ENCODE measurements at places on chromosomes 6 and 20.

DNA sequence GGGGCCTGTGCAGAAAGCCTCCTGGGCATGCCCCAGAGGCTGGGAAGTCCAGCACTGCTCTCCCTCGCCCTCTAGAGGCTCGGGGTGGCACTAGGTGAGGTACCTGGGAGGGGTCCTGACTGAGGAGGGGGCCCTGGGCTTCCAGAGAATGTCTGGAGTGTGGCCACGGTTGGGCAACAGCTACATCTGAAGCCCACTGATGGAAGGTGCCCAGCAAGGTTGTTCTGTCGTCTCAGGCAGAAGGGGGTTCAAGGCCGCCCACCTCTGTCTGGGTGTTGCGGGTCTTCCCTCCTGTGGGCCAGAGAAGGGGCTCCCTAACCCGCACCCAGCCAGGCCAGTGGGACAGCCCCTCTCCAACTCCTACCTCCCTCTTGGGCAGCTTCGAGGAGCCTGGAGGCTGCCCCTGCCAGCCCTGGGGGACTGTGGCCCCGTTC, 11.4 kb upstream of the VEGFA start:
- peaks cover 22% of the 10 kb centered on the region for H3K27me3 ChIP-seq
- no peak overlapping the region for H3K4me3 ChIP-seq
- H3K4me1 ChIP-seq: no peaks in the 10 kb centered on the region
- no peaks in the 10 kb centered on the region for H3K36me3 ChIP-seq
- DNase-seq: no peak

- H3K27me3 ChIP-seq: no peaks in the 10 kb centered on the region
- H3K36me3 ChIP-seq: no peaks in the 10 kb centered on the region
- H3K4me3 ChIP-seq: no peak overlapping the region
- no peak for DNase-seq
- H3K4me1 ChIP-seq: no peaks in the 10 kb centered on the region
Observed at GRCh38 chr6:165571721-165572132, 91.3 kb downstream of the PDE10A start.

GRCh38 chr6:137102050-137102848, 57.5 kb upstream of the IL20RA start:
- peaks cover 27% of the 10 kb centered on the region for H3K4me1 ChIP-seq
- DNase-seq: no peak
- H3K27ac ChIP-seq: no peak overlapping the region
- H3K4me3 ChIP-seq: no peak overlapping the region

DNA sequence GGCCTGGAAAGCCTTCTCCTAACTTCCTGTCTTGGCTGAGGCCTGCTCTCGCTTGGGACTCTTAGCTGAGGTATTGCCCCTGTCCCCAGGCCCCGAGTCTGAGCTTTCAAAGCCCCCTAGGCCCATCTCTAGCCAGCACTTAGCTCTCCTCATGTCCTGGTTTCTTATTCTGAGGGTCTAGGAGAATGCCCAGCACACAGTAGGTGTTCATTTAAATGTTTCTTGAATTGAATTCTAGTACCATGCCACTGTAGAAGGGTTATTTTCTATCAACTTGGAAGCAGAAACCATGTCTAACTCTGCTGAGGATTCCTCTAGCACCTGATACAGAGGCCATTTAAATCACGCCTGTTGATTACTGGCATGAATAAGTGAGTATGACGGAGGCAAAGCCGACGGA, 98.5 kb downstream of the VEGFA start:
- peaks cover 2% of the 10 kb centered on the region for H3K36me3 ChIP-seq
- no peak overlapping the region for H3K27ac ChIP-seq
- H3K4me1 ChIP-seq: no peaks in the 10 kb centered on the region
- no peak overlapping the region for H3K4me3 ChIP-seq
- peaks cover 35% of the 10 kb centered on the region for H3K27me3 ChIP-seq
- no peak for DNase-seq

GRCh38 chr20:45798935-45799642, 7.3 kb downstream of the DNTTIP1 start:
- peak; percentile 40 for DNase-seq
- H3K27ac ChIP-seq: no peak overlapping the region
- H3K27me3 ChIP-seq: no peaks in the 10 kb centered on the region
- no peak overlapping the region for H3K4me3 ChIP-seq

- no peak for DNase-seq
- H3K27me3 ChIP-seq: no peaks in the 10 kb centered on the region
- H3K36me3 ChIP-seq: peaks cover 43% of the 10 kb centered on the region
- H3K27ac ChIP-seq: peak overlapping the region; percentile 75
- no peaks in the 10 kb centered on the region for H3K4me1 ChIP-seq
Observed at GRCh38 chr20:32157611-32158010, 48.1 kb downstream of the TM9SF4 start.

GRCh38 chr6:110239526-110240274, 59.5 kb downstream of the CDC40 start:
- no peaks in the 10 kb centered on the region for H3K4me1 ChIP-seq
- peaks cover 4% of the 10 kb centered on the region for H3K36me3 ChIP-seq
- H3K27me3 ChIP-seq: no peaks in the 10 kb centered on the region
- DNase-seq: no peak
- no peak overlapping the region for H3K4me3 ChIP-seq

DNA sequence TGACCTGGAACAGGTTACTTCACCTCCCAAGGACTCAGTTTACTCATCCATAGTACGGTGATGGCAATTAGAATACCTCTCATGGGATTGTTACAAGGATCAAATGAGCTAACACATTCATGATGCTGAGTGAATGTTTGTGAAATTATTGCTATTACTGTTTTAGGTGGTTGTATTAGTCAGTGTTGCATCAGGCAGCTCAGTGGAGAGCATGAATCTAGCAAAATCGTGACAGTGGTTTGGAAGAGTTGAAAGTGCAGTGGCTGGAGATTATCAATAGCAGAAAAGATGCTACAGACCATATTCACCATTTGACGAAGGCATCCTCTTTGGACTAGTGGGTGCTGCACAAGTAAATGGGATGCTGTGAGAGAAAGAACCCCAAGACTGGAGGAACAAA, 50.4 kb upstream of the CTNNBL1 start:
- no peaks in the 10 kb centered on the region for H3K4me1 ChIP-seq
- no peak for DNase-seq
- H3K27me3 ChIP-seq: peaks cover 41% of the 10 kb centered on the region
- no peak overlapping the region for H3K27ac ChIP-seq
- H3K36me3 ChIP-seq: no peaks in the 10 kb centered on the region

DNA sequence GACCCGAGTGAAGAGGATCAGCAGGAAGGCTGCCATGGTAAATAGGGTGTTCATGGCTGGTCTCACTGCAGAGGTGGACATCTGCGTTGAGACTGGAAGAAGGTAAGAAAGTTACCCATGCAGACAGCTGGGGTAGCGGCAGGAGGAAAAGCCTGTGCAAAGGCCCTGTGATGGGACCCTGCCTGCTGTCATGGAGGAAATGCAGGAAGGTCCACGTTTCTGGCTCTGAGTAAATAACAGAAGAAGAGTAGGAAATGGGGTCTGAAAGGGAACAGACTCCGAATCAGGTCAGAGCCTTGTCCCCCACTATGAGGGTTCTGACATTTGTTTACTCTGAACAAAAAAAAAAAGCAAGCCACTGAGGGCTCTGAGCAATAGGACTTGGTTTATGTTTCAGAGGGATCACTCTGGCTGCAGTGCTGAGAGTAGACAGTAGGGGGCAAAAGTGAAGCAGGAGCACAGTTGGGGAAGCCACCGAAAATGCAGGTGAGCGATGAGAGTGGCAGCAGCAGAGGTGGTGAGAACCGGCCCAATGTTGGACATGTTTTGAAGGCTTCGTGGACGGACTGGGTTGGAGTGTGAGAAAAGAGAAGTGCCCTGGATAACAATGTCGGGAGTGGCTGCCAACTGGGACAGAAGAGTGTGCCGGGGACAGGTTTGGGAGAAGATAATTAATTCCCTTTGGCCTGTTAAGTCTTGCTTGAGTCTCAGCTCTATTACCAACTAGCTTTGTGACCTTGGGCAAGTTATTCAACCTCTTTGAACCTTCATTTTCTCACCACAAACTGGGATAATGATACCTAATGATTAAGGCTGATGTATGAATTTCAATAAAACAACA, 57.9 kb upstream of the MAP7 start:
- DNase-seq: peak; percentile 67
- H3K36me3 ChIP-seq: peaks cover 35% of the 10 kb centered on the region
- H3K27ac ChIP-seq: peak overlapping the region; percentile 1
- H3K27me3 ChIP-seq: no peaks in the 10 kb centered on the region
- peaks cover 6% of the 10 kb centered on the region for H3K4me1 ChIP-seq

DNA sequence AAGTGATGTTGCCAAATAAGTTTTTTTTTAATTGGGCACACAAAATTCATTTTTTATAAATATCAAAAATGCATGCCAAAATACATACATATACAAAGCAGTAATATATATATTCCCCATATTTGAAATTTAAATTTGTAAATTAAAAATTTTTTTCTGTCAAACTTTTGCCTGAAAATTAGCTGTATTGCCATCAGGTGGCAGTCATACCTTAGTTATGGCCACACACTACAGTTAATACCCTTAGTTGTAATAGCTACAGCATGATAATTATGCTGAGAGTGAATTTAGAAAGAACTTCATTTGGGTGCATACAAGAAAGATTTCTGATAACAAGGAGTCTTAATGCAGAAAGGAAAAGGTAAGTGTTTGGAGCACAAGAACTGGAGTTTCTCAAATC, 46.2 kb upstream of the SDHAF4 start:
- no peaks in the 10 kb centered on the region for H3K27me3 ChIP-seq
- peaks cover 1% of the 10 kb centered on the region for H3K36me3 ChIP-seq
- DNase-seq: no peak
- H3K27ac ChIP-seq: no peak overlapping the region
- H3K4me3 ChIP-seq: no peak overlapping the region

DNA sequence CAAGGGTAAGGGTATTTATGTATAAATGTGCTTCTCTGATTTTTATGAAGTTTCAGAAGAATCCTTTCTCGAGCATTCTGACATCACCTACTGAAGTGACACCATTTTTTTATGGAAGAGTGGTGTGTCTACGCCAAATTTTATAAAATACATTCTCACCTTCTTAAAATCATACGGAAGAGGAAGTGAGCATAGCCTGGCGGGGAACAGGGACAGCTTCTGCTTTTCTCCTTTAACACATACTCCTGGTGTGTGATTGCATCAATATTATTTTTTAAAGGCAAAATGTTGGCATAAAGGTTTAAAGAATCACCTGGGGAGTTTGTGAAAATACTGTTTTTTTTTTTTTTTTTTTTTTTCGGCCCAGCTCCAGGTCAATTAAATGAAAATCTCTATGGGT, 733.6 kb upstream of the MAN1A1 start:
- no peak overlapping the region for H3K4me3 ChIP-seq
- H3K27ac ChIP-seq: no peak overlapping the region
- DNase-seq: no peak
- H3K36me3 ChIP-seq: peaks cover 2% of the 10 kb centered on the region
- H3K27me3 ChIP-seq: no peaks in the 10 kb centered on the region
- H3K4me1 ChIP-seq: no peaks in the 10 kb centered on the region

- H3K27ac ChIP-seq: no peak overlapping the region
- no peaks in the 10 kb centered on the region for H3K4me1 ChIP-seq
- H3K27me3 ChIP-seq: peaks cover 62% of the 10 kb centered on the region
- DNase-seq: no peak
- no peaks in the 10 kb centered on the region for H3K36me3 ChIP-seq
- H3K4me3 ChIP-seq: no peak overlapping the region
Observed at GRCh38 chr20:58144096-58144495, 84.4 kb downstream of the ANKRD60 start.

DNA sequence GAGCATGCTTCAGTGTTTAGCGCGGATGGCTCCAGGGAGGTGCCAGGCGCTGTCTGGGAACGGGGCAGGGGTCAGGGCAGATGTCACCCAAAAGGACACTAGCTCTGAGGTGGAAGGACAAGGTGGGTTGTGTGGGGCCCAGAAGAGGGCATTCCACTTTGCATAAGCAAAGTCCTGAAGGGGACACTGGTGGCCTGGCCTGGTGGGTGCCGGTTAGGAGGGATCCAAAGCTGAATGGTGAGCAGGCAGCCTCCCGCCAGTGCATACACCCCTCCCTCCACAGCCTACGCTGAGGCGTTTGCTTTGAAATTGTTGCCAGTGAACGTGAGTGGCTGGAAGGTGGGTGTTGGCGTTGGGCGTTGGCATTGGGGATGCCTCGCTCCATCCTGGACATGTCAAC, 192.1 kb downstream of the BMP7 start:
- H3K4me3 ChIP-seq: no peak overlapping the region
- no peak overlapping the region for H3K27ac ChIP-seq
- no peaks in the 10 kb centered on the region for H3K4me1 ChIP-seq
- no peaks in the 10 kb centered on the region for H3K36me3 ChIP-seq

GRCh38 chr20:44111712-44112335, 75.2 kb downstream of the JPH2 start:
- H3K4me3 ChIP-seq: no peak overlapping the region
- no peak for DNase-seq
- H3K27me3 ChIP-seq: peaks cover 85% of the 10 kb centered on the region
- H3K27ac ChIP-seq: no peak overlapping the region

DNA sequence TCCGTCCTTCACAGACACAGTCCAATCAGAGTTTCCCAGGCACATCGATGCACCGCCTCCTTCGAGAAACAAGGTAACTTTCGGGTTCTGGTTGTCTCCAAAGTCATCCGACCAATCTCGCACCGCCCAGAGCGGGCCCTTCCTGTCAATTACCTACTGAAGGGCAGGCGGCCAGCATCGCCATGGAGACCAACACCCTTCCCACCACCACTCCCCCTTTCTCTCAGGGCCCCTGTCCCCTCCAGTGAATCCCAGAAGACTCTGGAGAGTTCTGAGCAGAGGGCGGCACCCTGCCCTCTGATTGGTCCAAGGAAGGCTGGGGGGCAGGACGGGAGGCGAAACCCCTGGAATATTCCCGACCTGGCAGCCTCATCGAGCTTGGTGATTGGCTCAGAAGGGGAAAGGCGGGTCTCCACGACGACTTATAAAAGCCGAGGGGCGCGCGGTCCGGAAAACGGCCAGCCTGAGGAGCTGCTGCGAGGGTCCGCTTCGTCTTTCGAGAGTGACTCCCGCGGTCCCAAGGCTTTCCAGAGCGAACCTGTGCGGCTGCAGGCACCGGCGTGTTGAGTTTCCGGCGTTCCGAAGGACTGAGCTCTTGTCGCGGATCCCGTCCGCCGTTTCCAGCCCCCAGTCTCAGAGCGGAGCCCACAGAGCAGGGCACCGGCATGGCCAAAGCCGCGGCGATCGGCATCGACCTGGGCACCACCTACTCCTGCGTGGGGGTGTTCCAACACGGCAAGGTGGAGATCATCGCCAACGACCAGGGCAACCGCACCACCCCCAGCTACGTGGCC, at the start of gene HSPA1B:
TSS of gene HSPA1B (plus strand) at position 453 of the 794 bp plus-strand sequence. CDS start at position 666, 213 bp downstream.
- DNase-seq: peak; percentile 65
- H3K36me3 ChIP-seq: peaks cover 6% of the 10 kb centered on the region
- peak within 1 kb of the TSS; percentile 88 for H3K4me3 ChIP-seq
- H3K27me3 ChIP-seq: no peaks in the 10 kb centered on the region

- H3K27ac ChIP-seq: no peak overlapping the region
- H3K4me1 ChIP-seq: no peaks in the 10 kb centered on the region
Observed at GRCh38 chr20:42572320-42573016, 617.2 kb downstream of the PTPRT start.

DNA sequence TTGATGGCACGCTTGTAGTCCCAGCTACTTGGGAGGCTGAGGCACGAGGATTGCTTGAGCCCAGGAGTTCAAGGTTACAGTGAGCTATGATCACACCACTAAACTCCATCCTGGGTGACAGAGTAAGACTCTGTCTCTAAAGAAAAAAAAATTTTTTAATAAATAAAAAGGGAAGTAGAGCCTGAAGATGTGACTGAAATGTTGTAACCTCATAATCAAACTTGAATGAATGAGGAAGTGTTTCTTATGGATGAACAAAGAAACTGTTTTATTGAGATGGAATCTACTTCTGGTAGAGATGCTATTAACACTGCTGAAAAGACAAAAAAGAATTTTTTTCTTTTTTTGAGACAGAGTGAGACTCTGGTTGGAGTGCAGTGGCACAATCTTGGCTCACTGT, 6.7 kb downstream of the MAK start:
- H3K36me3 ChIP-seq: peaks cover 2% of the 10 kb centered on the region
- H3K4me1 ChIP-seq: no peaks in the 10 kb centered on the region
- no peak overlapping the region for H3K4me3 ChIP-seq
- peaks cover 28% of the 10 kb centered on the region for H3K27me3 ChIP-seq
- DNase-seq: no peak

Measured in central memory CD8-positive, alpha-beta T cell (primary cell).